ENCODE measurements at places on chromosomes 2 and 18.
A peak's percentile ranks its signal among the peaks of the same experiment; 100 is the strongest.

DNA sequence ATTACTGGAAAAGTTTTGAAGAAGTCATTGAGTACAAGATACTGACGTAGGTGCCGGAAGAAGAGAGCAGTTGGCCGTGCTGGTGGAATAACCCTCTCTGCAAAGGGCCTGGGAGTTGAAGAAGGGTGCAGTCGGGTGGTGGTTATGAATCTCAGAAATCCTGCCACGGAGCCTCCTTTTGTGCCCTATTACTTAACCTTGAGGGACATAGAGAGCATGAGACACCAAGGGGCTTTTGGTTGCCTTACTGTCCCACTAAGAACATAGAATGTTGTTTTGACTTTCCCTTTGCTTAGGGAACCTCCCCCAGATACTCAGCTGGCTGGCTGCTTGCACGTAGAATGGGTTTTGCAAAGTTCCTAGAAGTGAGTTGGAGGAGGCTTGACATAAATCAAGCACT lies 1.3 kb upstream of the CD28 start:
- DNase-seq: no peak

DNA sequence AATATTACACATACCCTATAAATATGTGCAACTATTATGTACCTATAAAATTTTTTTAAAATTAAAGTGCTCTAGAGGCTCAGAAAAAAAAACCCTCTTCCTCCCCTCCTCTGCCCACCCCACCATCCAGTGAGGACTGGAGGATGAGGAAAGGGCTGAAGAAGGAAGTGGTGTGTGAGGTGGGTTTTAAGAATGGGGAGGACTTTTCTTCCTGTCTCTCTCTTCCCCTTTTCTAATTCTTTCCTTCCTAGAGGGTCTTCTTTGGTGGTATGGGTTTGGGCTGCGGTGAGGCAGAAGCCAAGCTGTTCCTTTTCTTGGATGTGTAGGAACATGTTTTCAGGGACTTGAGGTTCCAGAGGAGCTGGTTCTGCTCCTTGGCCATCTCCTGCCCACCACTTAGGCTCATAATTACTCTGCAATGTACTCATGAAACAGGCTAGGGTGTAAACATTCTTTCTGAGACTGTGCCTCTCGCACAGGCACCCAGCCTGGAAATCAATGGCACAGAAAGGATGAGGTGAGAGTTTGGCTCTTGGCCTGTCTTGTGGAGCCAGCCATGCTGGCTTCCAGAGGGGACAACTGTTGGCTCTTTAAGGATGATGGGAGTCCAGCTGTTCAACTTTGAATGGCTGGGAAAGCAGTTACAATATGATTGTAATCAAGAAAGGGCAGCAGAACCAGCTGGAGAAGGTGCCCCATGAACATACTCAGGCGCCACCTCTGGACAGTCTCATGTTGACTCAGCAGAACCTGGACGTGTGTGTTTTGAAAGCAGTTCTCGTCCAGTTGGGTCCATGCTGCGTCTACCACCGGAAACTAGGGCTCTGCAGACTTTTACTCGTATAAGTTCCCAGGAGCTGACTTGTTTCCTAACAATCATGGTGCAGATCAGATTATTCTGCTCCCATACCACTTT lies 38.3 kb downstream of the IL1RL2 start:
- DNase-seq: no peak

GRCh38 chr18:62418258-62418657 lies 93.1 kb downstream of the TNFRSF11A start:
- no peak for DNase-seq

DNA sequence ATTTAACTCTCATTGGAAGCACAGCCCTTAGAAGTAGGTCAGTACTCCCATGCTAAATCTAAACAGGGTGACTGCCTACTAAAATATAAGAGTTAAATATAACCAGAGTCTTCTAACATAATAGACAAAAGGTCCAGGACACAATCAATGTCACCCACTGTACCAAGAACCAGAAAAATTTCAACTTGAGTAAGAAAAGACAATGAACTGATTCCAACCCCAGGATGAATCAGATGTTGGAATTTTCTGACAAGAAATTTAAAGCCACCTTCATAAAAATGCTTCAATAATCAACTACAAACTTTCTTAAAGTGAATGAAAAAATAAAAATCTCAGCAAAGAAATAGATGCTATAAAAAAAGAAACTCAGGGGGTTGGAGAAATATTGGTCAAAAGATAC lies 71.3 kb upstream of the NPAS2 start:
- no peak for DNase-seq

- peak; percentile 8 for DNase-seq
These were observed at the start of gene GCKR for GRCh38 chr2:27496357-27497287. Gene GCKR, plus strand, starts transcription at chr2:27496839. Its CDS starts 66 bp downstream, at chr2:27496905.

GRCh38 chr2:240990266-240990529 lies 8.2 kb upstream of the SNED1 start:
- DNase-seq: no peak

GRCh38 chr2:54479424-54479823 lies 23.3 kb downstream of the SPTBN1 start:
- peak; percentile 71 for DNase-seq

GRCh38 chr18:23316988-23317387 lies 136.1 kb upstream of the RIOK3 start:
- no peak for DNase-seq

GRCh38 chr2:190853531-190854383 lies 26.9 kb upstream of the GLS start:
- peak; percentile 46 for DNase-seq

DNA sequence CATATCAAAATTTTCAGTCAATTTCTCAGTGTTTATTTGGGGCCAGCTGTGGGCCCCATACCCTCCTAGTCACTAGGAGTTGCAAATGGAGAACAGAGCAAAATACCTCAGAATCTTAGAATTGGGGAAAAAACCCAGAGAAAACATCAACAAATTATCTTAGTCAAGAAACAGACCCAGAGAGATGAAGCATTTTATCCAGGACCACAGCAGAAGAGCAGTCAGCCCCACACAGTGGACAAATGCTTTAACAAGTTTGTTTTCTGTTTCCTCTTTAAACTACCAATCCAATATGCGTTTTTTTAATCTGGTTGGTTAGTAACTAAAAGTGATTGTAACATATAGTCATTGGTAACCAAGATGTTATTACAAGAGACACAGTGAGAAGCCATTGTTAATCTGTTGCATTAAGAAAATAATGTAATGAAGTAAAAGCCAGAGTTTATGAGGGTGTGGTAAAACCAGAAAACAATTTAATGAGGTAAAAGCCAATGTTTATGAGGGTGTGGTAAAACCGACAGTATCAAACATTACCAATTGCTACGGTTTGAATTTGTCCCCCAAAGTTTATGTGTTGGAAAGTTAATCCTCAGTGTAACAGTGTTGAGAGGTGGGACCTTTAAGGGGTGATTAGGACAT lies 60.7 kb upstream of the COX7A2L start:
- DNase-seq: peak; percentile 25

DNA sequence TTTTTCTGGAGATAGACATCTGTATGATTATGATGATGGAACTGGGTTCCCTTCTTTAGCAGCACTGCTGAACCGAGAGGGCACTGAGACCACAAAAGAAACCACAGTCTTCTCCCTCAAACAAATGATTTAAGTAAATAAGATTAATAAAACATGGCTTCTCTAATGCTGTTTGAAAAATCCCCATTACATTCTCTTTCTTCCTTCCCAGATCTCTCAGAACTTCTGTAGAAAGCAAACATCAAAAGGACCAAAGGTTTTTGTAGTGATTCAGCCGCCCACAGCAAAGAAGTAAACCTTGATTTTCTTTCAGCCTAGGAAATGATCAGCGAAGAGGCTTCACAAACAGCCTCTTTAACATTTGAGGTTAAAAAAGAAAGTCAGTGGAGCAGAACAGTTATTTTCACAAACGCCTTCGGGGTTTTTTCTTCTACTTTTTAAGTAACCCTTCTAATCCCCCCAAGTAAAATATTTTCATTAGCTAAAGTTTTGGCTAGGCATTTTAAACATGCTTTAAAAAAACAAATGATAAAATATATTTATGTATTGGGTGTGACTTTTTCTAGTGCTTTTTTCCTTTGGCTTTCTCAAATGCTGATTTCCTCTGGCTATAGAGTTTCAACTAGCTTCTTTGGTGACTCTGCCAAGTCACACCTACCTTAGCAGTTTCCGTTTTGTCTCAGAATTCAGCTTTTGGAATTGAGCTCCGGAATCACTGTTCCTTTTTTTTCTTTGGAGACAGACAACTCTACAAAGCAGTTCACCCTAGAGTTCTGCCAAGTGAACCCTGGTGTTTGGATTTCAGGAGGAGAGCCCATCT lies 89.6 kb downstream of the UPP2 start:
- no peak for DNase-seq

- DNase-seq: no peak
These were observed 19.8 kb upstream of the SUCLG1 start for GRCh38 chr2:84478867-84479266.

- no peak for DNase-seq
These were observed 22.8 kb upstream of the DGKD start for GRCh38 chr2:233331536-233331935.

GRCh38 chr2:10278763-10279471 lies 23.8 kb upstream of the HPCAL1 start:
- peak; percentile 31 for DNase-seq

All from fibroblast of mammary gland (primary cell).